GM12892 (cell line): ENCODE measurements at places on chromosomes 3 and 15.

GRCh38 chr3:160697637-160698380 lies 20.8 kb downstream of the ARL14 start:
- no peak for DNase-seq

DNA sequence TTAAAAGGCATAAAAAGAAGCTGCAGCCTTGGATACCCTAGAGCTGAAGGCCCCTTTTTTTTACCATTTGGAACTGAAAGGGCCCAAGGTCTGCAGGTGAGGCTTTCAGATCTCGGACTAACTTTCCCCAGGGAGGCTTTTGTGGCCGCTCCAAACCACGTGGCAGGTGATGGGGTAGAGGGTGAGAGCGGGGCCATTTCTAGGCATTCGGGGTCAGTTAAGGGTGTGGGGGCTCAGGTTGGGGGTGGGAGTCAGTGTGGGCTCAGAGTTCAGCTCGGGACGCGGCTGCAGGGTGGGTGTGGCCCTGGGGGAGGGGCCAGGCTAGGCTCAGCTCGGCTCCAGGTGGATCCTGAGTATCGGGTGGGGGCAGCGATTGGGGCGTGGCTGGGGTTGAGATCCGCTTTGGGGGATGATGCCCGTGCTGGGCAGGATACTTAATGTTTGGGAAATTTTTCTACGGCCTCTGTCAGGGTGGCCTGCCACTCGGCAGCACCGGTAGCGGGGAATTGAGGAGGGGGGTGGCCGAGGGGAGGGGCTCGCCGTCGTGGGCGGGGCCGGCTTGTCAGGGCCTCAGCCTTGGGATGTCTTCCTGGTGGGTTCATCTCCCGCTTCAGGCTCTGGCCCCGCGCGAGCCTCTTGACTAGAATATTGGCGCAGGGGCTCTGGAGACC lies 2.5 kb downstream of the KLF13 start:
- DNase-seq: no peak

DNA sequence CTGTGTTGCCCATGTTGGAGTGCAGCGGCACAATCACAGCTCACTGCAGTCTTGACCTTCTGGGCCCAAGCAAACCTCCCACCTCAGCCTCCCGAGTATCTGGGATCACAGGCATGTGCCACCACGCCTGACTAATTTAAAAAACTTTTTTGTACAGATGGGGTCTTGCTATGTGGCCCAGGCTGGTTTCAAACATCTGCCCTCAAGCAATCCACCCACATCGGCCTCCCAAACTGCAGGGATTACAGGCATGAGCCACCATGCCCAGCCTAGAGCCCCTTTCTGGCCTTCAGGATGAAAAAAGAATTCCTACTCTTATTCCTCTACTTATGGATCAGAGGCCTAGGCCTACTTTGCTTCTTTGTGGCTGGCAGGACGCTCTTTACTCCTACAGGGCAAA lies 39.6 kb downstream of the CHAC1 start:
- DNase-seq: no peak

DNA sequence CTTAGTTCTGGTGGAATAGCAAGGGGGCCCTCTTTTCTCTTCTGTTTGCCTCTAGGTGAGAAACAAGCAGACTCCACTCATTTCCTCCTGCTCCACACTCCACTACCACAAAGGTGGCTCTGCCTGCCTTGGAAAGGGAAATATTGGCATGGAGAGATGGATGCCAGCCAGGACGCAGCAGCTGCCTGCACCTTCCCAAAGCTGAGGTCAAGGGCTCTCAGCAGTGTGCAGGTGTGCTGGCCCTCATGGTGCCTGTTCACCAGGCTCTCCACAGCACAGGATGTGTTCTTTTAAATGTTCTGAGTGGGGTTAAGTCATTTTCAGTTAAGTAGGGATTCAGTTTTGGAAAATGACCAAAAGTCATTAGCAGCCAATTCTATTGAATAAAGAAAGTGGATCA lies 211.2 kb upstream of the STRIT1 start:
- no peak for DNase-seq

- no peak for DNase-seq
These were observed 48.5 kb downstream of the MED12L start for GRCh38 chr3:151133917-151134450.

DNA sequence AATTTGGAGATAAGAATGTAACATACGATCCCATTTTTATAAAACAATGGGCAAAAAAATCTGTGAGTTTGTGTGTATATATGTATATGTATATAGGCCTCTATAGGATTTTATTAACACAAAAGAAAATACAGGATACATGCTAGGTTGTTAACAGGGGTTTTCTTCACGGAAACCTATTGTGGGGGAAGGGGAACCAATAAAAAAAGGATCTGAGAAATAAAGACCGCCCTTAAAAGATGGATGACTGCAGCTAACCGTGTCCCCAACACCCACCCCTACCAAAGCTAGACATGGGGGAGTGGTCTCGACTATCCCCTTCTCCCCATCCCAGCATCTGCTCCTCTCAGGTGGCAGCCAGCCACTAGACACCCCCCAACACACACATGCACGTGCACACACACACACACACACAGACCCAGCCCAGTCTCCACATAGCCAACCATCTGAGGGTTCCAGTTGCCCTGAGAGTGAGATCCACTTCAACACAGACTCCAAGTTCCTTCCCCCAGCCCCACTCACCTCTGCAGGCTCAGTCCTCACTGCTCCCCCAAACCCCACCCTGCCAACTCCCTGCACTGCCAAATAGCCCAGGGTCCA lies 132.9 kb downstream of the TPRA1 start:
- DNase-seq: no peak

DNA sequence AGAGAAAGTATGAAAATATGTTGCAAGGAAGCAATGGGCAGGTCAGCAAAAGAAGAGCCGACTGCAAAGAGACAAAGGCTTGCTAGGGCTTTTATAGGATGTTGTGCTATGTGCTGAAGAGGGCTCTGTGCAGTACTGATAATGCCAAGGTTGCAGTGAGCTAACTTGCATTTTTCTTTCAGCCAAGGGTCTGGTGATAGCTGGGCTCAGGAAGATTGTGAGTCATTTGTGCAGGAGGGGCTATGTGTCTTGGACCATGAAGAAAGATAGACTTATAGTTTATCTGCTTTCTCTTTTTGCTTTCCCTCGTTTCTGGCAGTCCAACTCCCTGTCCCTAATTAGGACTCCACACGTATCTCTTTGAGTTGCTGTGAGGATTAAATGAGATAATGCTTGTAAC lies 64.5 kb upstream of the LRIG1 start:
- DNase-seq: no peak

GRCh38 chr3:81666502-81667121 lies 94.8 kb downstream of the GBE1 start:
- no peak for DNase-seq

- no peak for DNase-seq
These were observed 356.3 kb upstream of the C2CD4B start for GRCh38 chr15:62521396-62521795.
